CD4-positive, alpha-beta T cell treated with Interleukin-17A for 1 hour (primary cell): ENCODE measurements at places on chromosomes 1 and 21.

DNA sequence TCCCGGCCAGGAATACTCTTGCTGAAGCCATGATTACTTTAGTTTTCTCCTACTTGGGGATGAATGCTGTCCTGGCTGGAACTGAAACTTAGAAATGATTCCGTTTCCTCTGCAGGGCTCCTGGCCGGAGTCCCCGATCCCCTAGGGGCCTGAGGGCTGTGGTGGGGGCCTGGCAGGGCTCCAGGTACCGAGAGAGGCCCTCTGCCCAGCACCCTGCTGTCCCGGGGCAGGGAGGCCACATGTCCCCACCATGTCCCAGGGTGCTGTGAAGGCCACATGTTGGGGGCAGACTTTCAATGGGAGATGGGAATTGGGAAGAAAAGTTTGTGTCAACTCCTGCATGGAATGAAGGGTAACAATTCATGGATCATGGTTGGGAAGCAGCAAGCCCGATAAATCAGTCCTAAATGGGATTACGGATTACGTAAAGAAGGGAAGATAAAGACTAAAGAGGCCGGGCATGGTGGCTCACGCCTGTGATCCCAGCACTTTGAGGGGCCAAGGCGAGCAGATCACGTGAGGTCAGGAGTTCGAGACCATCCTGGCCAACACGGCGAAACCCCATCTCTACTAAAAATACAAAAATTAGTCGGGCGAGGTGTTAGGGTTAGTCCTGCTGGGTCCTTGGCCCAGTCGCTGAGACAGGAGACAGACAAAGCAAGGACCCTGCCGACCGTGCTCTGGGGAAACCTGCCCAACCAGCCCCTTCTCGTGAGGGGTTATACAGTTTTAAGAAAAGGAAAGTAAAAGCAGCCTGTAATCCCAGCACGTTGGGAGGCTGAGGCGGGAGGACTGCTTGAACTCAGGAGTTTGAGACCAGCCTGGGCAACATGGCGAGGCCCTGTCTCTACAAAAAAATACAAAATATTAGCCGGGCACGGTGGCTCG is 37.6 kb downstream of the MORN1 start:
- DNase-seq = no peak

- peak; percentile 3 for DNase-seq
Observed at GRCh38 chr1:79042117-79042516, 35.6 kb upstream of the ADGRL4 start.

DNA sequence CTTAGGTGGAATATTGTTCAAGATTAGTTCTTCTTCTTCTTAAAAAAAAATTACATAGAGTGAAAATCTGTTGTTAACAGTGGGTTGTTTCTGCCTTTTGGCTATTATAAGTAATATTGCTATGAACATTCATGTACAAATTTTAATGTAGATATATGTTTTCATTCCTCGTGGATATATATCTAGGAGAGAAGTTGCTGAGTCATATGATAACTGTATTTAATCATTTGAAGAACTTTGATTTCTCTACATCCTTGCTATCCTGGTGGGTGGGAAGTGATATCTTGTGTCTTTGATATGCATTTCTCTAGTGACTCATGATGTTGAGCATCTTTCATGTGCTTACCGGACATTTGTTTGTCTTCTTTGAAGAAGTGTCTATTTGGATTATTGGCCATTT is 29.9 kb downstream of the MAST2 start:
- no peak for DNase-seq

DNA sequence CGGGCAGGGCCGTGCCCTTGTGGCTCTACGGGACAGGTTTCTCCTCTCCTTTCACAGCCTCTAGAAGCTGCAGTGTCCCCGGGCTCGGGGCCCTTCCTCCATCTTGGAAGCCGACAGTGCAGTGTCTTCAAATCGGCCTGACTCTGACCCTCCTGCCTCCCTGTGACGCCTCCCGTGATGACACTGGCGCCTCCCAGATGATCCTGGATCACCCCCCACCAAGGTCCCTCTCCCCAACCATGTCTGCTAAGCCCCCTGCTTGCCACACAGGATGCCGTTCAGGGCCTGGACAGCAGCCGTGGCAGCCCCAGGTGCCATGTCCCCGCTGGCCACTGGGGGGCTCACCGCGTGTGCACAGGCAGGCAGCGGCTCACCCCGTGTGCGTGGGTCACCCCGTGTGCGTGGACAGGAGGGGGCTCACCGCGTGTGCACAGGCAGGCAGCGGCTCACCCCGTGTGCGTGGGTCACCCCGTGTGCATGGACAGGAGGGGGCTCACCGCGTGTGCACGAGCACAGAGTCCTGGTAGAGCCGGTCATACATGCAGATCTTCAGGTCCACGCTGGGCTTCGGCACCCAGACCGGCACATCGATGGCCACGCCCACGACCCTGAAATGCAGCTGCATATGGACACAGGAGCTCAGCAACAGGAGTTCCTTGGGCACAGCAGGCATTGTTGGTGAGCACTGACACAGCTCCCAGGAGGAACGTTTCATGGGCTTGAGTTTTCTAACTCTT is 24.9 kb upstream of the TMEM52 start:
- DNase-seq = peak; percentile 43

GRCh38 chr1:92854101-92854785 is 22.4 kb downstream of the RPL5 start:
- no peak for DNase-seq

GRCh38 chr21:42641311-42642218 is 11.9 kb upstream of the PDE9A start:
- no peak for DNase-seq

- peak; percentile 84 for DNase-seq
Observed at GRCh38 chr1:55140546-55140983, 74.6 kb downstream of the USP24 start.

- no peak for DNase-seq
Observed at GRCh38 chr1:200184196-200184595, 156.7 kb downstream of the NR5A2 start.

GRCh38 chr21:41438425-41439113 is 12.5 kb downstream of the MX1 start:
- DNase-seq = no peak

DNA sequence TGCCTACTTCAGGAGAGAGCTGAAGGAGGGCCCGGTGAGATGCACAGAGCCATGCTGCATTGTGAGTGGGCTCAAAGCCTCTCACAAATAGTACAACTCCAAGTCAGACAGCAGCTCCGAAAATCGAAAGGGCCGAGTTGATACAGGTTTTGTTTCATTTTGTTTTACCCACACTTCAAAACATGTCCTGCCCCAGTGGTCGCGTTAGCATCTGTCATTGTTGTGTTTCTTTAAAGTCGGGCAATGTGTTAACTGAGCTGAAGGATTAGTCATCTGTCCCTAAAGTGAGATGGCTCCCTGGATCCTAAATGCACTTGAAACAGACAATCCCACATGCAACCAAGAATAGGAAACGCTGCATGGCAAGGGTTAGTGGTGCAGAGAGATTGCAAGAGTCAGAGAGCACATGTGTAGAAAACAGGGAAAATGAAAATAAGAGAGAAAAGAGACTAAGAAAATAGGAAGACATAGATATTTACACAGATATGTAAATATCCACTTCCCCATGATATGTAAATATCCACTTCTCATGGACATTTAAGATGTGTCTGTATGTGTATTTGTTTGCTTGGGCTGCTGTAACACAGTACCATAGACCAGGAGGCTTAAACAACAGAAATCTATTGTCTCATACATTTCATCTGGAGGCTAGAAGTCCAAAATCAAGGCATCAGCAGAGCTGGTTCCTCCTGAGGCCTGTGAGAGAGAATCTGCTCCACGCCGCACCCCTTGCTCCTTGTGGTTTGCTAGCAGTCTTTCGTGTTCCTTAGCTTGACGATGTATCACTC is 131.4 kb upstream of the RAB4A start:
- DNase-seq = no peak

GRCh38 chr1:13956393-13956792 is 256.4 kb downstream of the PRDM2 start:
- DNase-seq = no peak

- peak; percentile 33 for DNase-seq
Observed at GRCh38 chr21:25638660-25639550, at the start of gene JAM2. JAM2 (plus strand) TSS chr21:25639258; CDS start chr21:25639822, 564 bp downstream.

- DNase-seq = no peak
Observed at GRCh38 chr1:245059806-245060424, 94.9 kb upstream of the KIF26B start.

DNA sequence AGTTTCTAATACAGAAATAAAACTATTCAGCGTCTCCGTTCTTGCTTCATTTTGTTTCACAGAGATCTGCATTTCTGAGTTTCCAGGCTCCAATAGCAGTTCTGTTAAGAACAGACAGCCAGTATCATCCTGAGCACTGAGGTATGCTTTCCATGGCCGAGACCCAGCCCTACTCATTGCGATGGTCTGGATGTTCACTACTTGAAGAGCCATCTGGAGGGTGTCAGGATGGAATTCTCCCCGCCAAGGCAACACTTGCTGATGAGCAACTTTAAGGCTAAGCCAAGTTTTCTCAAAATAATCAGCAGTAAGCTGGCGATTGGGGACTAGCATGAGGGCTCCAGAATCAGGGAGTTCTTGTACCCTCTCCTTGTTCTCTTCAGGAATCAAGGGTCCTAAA is 7.7 kb upstream of the BCL2L15 start:
- no peak for DNase-seq

DNA sequence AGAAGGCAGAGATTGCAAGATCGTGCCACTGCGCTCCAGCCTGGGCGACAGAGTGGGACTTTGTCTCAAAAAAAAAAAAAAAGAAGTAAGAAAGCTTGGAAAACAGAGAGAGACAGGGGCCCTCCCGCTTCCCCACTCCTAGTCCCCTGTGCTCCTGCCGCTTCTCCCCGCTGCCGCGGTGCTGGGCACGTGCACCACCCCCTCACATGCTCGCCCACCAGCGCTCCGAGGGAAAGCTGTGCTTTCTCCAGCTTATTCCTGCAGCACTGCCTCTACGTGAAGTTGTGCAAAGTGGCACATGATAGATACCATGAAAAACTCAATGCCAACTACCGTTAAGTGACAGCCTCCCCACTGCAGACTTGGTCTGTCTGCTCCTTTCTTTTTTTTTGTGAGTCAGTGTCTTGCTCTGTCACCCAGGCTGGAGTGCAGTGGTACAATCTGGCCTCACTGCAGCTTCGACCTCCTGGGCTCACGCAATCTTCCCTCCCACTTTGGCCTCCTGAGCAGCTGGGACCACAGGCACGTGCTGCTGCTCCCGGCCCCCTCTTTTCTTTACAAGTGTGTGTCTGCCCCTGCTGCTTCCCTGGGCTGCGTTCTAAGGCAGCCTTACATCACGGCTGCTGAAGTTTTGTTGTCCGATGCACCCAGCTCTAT is 15.4 kb downstream of the SLX9 start:
- DNase-seq = no peak

DNA sequence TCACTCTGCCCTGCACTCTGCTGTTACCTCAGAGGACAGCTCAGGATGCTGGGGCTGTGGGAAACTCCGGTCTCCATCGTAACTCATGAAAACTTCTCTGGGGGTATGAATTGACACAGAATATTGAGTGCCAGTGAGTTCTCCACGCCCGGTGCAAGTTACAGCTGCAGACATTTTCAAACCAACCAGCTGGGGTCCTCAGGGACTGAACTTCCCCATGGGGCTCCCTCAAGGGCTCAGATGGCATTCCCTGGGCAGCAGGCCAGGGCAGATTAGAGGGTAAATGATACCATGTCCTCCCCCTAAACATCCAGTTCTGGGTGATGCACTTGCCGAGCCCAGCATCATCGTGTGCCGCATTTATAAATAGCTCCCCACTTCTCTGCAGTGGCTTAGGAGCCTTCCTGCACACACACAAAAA is 27.8 kb upstream of the CCSAP start:
- DNase-seq = no peak

DNA sequence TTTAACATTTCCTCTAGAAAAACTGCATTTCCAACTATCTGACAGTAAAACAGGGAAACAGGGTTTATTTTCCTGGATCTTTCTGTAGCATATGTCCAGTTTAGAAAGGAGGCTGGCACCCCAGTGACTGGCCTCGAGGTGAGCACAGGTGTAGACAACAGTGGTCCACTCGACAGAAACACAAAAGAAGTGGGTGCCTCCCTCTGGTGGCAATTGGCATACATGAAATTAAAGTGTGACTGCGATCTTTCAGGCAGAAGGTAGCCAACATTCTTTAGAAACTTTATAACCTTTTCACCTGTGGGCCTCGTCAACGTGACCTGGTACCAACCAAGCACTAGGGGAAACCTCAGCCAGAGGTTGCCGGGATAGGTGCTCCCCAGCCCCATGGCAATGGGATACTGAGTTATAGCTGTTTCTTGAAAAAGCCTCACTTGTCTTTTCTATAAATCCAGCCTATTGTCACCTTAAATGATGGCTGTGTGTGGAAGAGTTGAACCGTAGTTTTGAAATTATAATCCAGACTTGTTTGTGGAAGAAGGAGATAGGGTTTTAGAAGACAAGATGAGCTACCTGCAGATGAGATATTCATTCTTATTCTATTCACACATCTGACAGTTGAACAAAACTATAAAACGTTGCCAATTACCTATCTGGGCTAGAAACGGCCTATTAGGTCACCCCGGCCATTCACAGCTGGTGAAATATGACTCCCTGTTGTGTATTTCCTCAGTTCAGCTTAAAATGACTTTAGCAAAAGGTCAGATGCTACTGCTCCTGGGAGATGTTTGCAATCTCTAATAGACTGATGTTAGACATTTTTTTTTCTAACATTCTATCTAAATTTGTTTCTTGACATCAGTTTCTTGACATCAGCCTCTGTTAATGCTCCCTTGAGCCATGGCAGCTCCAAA is 44.3 kb downstream of the PCP4 start:
- no peak for DNase-seq

DNA sequence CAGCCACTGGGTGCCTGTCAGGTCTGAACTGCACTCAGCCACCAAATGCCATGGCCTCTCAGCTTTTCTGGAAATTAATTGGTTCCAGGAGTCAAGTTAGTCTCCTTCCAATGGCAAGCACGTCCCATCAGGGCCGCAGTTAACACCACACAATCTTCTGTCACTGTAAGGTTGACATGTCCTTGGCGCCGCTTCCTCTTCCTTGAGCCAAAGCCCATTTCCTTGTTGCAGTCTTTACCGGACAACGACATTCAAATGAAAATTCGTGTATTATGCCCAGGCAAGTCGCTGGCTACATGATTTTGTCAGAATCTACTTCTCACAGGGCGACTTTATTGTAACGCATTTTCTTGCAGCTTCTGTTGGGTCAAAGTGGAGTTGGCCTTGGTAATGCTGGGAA is 430.6 kb upstream of the KAZN start:
- DNase-seq = no peak

DNA sequence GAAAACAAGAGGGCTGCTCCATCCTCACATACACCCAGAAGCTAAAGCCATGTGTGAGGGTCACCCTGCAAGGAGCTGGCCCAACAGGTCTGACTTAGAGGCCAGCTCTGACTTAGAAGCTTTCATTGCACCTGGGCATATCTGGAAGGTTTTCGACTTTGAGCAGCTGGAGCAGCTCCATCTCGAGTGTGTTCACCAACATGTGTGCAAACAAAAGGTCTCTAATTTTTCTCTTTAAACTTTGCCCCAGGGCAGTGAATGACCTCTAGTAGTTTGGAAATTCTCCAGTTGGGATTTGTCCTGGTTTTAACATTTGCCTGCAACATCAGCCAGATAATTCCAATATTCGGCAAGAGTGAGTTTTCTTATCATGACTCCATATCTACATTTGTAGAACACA is 108.3 kb downstream of the TNR start:
- DNase-seq = no peak
